ENCODE measurements at places on chromosomes 2 and 18. TPM values are rescaled to one million over a fixed set of nuclear protein-coding genes. Genes with fewer than 3 reads are reported as not detected.

DNA sequence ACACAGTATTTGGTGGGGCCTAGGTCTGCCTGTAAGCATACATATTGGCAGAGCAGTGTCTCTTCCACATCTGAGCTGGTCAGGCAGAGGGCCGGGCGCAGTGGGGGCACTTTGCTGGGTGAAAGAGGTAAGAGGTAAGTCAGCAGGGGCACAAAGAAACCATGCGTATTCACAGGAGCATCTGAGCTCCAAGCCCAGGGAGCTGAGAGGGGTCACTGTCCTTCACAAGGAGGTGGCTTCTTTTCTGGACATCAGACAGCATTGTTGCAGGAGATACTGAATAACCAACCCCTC lies 201.7 kb downstream of the AGAP1 start:
- no peak for DNase-seq

- DNase-seq: no peak
Observed at GRCh38 chr2:181895818-181896217, 4.3 kb downstream of the ITPRID2 start.

DNA sequence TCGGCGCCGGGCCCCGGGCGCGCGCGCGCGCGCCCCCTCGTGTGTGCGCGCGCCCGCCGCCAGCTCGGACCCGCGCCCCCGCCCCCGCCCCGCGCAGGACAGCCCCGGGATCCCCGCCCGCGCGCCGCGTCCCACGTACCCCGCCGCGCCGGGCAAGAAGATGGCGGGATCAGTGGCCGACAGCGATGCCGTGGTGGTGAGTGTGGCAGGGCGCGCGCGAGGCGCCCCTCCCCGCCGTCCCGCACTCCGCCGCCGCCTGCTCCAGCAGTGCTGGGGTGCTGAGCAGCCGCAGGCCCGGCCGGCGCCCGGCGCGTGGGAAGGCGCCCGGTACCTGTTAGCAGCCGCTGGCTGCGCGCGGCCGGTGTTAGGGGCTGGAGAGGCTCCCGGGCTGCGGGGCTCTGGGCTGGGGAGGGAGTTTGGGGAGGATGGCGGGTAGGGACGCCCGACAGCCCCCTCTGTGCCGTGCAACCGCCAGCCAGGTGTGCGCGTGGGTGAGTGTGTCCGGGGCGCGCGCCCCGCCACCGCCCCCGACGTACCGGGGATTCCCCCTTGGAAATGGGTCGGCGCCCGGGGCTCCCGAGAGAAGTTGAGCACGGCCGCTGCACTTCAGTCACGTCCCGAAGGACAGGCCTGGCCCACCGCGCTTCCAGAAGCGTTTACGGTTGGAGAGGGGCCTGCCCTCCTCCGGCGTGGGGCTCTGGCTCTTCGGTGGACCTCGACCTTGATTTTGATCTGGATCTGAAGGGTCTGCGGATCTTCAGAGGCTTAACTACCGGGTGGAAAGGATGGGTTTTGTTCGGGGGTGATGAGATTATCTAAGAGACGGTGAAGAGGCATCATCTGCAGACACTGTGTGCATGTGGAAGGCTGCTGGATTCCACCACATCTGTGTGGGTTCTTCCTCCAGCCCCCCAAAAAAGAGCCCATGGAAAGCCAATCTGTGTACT lies 697 bp downstream of the LGALSL start:
- DNase-seq: peak; percentile 64

- DNase-seq: no peak
Observed at GRCh38 chr18:39842366-39842914, 2112.6 kb upstream of the PIK3C3 start.

DNA sequence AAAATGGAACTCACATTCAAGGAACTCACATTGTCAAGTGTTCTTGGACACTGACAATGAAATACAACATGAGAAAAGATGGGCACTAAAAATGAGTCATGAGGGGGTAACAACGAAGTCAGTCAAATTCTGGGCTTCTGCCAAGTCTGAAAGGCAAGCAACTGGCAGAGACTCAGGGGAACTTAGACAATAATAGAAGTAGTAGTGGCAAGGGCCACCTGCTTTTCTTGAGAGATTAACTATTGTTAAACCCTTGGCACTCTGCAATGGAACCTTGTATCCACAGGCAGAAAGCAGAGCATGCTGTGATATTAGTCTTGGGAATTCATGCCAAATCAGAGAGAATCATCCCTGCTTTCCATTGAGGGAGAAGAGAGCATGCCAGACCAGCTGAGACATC lies 382.6 kb upstream of the CDH2 start:
- no peak for DNase-seq

Gene CNGA3
- not detected for total RNA-seq

Measured in activated T-cell treated with anti-CD3 and anti-CD28 coated beads, Interleukin-2, amount 50 U/mL, for 72 hours (primary cell).